ENCODE measurements at places on chromosomes 1 and 21. TPM values are rescaled to one million over a fixed set of nuclear protein-coding genes. Genes with fewer than 3 reads are reported as not detected.

- no peak for DNase-seq
Measured at GRCh38 chr1:193448682-193449461, 262.5 kb upstream of the B3GALT2 start.

The VANGL2 gene
- total RNA-seq = 46.6 TPM

The GSTM5 gene
- total RNA-seq = not detected

The PUSL1 gene
- total RNA-seq = 3.7 TPM

DNA sequence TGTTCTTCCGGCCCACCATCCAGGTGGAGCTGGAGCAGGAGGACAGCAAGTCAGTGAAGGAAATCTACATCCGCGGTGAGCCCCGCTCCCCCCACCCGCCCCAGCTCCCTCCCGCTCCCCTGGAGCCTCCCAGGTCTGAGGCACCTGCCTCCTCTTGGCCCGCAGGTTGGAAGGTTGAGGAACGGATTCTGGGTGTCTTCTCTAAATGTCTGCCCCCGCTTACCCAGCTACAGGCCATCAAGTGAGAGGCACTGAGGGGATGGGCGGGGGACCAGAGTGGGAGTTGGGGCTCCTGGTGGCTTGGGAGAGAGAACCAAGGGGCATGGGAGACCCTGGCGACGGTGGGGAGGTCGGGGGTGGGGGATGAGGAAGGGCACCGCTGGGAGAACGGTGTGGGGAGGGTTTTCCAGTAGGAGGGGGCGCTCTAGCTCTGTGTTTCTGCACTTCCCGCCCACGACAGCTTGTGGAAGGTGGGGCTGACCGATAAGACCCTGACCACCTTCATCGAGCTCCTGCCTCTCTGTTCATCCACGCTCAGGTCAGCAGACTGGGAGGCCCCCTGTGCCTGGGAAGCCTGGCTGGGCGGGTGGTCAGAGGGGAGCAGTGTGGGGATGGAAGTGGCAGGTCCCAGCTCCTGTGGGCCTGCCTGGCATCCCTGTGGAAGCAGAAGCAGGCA lies 4.2 kb downstream of the LRRC71 start:
- no peak for DNase-seq

GRCh38 chr1:207454046-207454964 lies at the start of gene CR2:
Gene CR2, plus strand, starts transcription at chr1:207454328. Its CDS starts 91 bp downstream, at chr1:207454419.
- DNase-seq = peak; percentile 81

- DNase-seq = no peak
Measured at GRCh38 chr1:59173721-59174120, 123.2 kb upstream of the FGGY start.

GRCh38 chr1:59154401-59154800 lies 142.5 kb upstream of the FGGY start:
- DNase-seq = no peak

- no peak for DNase-seq
Measured at GRCh38 chr1:237684236-237684635, 206.5 kb downstream of the ZP4 start.
